ENCODE measurements at places on chromosomes 7 and 10.

- DNase-seq, result no peak
Observed at GRCh38 chr10:36882781-36883180, 242.6 kb upstream of the ANKRD30A start.

- peak; percentile 30 for DNase-seq
Observed at GRCh38 chr10:514137-514671, 175.3 kb downstream of the DIP2C start.

GRCh38 chr10:107994621-107995270 is 830.2 kb upstream of the SORCS1 start:
- no peak for DNase-seq

- no peak for DNase-seq
Observed at GRCh38 chr7:66790725-66791124, 50.2 kb downstream of the RABGEF1 start.

- no peak for DNase-seq
Observed at GRCh38 chr7:54879776-54880175, 120.8 kb upstream of the SEC61G start.

All from amygdala (tissue), 56 donors.